ENCODE measurements at places on chromosomes 6 and 20. TPM values are rescaled to one million over a fixed set of nuclear protein-coding genes. Genes with fewer than 3 reads are reported as not detected.

Gene RIPPLY2
- total RNA-seq = 7.0 TPM

Gene LRRC1
- total RNA-seq = 17.8 TPM

Gene CDSN
- 2.4 TPM for total RNA-seq

Gene MATN4
- total RNA-seq = not detected

Gene MLN
- not detected for total RNA-seq

Gene SNRPB
- 85.9 TPM for total RNA-seq

Gene ALDH5A1
- 3.4 TPM for total RNA-seq

Gene NKAIN4
- total RNA-seq = not detected

Gene LINC00237
- total RNA-seq = 4.3 TPM

Gene ADTRP
- 2.2 TPM for total RNA-seq

Gene HTR1B
- 17.1 TPM for total RNA-seq

Gene TNFRSF21
- 13.0 TPM for total RNA-seq

Gene SLC22A16
- total RNA-seq = 1.4 TPM

Gene GRM4
- total RNA-seq = 0.96 TPM

Gene MDFI
- 67.7 TPM for total RNA-seq

Gene DLL1
- total RNA-seq = 0.96 TPM

Gene TRIM31
- total RNA-seq = 1.7 TPM

Gene LAMA2
- 107 TPM for total RNA-seq

Gene MUCL3
- total RNA-seq = 2.4 TPM

Gene GNAS-AS1
- total RNA-seq = 4.1 TPM

Gene DDX43
- total RNA-seq = 2.6 TPM

Gene HLA-DOA
- 0.72 TPM for total RNA-seq

Gene PSMB1
- 195 TPM for total RNA-seq

Gene HEY2
- 37.6 TPM for total RNA-seq

Gene TAF4
- total RNA-seq = 16.4 TPM

Gene ANKRD66
- total RNA-seq = 9.4 TPM

Gene KHDC3L
- not detected for total RNA-seq

Gene TBX18
- 43.6 TPM for total RNA-seq

Gene GPX5
- 4.6 TPM for total RNA-seq

Gene WFDC2
- 9.9 TPM for total RNA-seq

Gene C6orf15
- not detected for total RNA-seq

Gene SMOC2
- 146 TPM for total RNA-seq

Gene SLC25A27
- total RNA-seq = 11.6 TPM

Gene ECT2L
- not detected for total RNA-seq

Gene PRL
- 0.48 TPM for total RNA-seq

Gene COL12A1
- total RNA-seq = 1,307 TPM

Gene EGFL8
- 1.9 TPM for total RNA-seq

Gene HLA-DQA1
- total RNA-seq = not detected

Gene FNDC11
- total RNA-seq = 1.2 TPM

Gene MRPL2
- 12.8 TPM for total RNA-seq

Gene OR2B6
- not detected for total RNA-seq

Gene ATP9A
- total RNA-seq = 19.3 TPM

Gene IPCEF1
- total RNA-seq = 4.1 TPM

Gene MYO6
- total RNA-seq = 6.7 TPM

Gene HLA-DPA1
- total RNA-seq = 24.8 TPM

Data from umbilical cord (tissue), 2 donors.